ENCODE measurements at places on chromosomes 5 and 9.

- no peak for DNase-seq
Observed at GRCh38 chr9:99400184-99400731, 178.2 kb downstream of the SEC61B start.

DNA sequence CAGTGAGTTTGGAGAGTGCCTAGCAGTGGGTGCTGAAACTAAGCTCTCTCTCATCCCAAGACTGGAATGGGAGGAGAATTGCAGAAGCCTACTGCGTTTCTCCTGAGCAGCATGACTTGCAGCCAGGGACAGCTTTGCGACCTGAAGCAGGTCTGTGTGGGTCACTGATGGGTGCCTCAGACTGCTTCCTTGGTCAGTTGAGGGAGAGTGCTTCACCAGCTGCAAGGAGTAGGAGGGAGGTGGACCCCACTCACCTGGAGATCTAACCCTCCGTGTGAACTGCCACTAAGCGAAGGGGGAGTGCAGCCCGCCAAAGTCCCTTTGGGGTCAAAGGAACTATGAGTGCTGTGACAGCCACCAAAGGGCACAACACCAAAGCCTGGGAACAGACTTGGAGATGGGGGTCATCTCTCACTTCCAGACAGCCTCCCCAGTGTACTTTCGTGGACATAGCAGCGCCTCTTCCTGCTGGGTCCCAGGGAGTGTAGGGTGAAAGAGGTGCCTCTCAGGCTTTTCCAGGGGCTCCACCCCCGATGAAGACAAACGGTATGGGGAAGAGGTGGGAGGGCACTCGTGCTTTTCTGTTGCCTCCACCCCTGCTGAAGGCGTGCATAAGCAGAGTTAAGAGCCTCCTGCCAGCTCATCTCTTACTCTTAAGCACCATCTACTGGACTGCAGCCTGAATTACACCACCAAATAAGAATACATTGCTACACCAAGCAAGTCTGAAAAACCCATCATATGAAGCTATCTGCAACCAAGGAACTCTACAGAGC lies 34.3 kb upstream of the MACIR start:
- DNase-seq, result no peak

- no peak for DNase-seq
Observed at GRCh38 chr9:85973238-85973637, 32.3 kb downstream of the NAA35 start.

GRCh38 chr9:114434878-114435311 lies 47.1 kb upstream of the AKNA start:
- DNase-seq, result no peak

DNA sequence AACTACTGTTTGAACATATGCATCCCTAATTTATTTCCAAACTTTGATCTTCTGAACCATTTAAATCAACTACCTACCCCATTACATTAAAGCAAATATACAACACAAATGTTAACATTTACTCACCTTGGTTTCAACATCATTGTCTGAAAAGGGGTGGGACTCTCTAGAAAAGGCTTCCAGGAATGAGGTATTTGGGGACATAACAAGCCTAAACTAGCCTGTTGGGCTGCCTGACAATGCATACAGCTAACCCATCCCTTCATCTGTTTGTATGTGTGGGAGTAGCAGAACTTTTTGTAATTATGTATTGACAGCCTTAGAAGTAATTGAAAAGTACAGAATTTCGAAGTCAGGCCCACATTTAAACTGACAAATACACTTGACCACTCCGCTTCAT lies 2225.9 kb upstream of the C9orf72 start:
- no peak for DNase-seq

DNA sequence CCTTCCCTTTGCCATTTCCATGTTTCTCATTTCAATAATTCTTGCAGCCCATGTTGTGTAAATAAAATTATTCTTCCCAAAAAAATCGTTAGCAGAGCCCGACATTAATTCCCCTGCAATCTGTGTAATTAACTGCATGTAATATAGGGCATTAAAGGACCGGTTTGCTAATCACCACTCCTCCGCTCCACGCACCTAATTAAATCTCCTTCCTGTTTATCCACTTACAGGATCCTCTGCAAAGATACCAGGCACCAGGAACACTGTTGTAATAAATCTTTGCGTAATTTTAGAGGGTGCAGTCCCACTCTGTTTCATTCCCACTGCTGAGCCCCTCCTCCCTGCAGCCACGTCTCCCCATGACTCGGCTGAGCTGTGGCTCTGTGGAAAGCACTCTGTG lies 105.0 kb upstream of the PPP1R26 start:
- DNase-seq, result no peak

DNA sequence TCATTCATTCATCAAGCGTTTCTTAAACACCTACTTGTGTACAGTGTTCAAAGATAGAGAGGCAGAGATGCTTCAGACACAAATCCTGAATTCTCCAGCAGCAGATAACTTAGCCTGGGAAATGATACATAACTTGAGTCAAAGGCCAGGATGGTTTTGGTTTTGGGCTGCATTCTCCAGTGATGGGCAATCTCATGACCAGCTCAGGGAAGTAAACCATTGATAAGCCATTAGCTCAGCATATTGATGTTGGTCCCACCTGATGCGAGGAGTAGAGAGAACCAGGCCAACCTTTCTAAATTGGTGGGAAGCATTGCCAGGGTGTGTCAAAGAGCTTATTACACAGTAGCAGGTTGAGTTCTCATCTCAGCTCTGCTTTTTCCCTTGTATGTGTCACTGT lies 53.0 kb downstream of the SH3RF2 start:
- DNase-seq, result no peak

- no peak for DNase-seq
Observed at GRCh38 chr9:129362287-129363000, 184.4 kb upstream of the IER5L start.

DNA sequence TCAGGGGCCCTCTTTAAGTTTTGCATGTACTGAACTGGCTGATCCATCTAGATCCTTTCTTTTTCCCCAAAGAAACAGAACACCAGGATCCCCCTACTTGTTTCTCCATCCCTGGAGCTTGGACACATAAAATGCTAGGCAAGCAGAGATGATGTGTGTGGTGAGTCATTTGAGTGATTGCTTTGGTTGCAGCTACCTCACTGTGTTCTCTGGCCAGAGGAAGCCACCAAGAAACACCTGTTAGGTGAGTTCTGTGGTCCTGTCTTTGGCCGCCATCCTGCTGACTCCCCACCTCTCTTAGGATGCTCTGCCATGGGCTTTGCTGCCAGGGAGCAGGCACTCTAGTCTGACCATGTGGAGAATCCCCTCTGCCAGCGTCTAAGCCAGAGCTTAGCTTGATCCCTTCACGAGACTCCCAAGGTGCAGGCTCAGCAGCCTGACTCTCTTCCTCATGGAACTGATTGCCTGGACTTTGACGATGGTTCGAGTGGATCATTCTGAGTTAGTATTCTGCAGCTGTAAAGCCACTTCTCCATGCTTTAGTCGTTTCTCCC lies 27.3 kb upstream of the DENND1A start:
- no peak for DNase-seq

GRCh38 chr9:82532504-82533180 lies 530.3 kb downstream of the RASEF start:
- DNase-seq, result no peak

DNA sequence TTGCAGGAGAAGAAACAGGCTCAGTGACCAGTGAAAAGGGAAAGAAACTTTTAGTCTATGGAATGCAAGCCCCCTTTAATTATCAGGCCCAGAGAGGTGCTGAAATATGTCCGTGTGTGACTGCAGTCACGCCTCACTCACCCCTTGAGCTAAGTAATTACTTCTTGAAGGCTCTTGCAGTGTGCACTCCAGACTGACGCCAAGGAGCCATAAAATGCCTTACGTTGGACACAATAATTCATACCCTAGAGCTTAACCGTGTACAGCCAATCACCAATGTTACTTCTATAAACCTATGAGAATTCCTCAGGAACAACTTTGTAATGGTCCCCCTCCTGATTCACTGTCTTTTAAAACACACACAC lies 242.2 kb downstream of the SYK start:
- DNase-seq, result no peak

GRCh38 chr5:142324136-142324870 lies 518 bp downstream of the SPRY4 start:
- no peak for DNase-seq

DNA sequence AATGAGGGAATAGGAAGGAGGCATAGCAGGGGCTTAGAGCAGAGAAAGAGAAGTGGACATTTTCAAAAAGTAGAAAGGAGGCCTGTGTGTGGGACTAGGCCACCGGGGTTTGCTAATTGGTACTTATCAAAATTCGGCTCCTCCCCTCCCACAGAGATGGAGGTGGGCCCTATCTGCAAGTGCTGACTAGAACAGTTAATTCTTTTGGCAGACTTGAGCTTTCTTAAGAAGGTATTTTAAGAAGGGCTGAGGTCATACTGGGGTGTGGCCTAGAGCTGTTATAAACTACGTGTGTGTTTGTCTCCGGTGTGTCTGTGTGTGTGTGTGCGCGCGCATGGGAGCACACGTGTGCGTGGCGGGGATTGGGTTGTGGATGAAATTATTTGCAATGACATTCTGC lies 1086.5 kb downstream of the EFNA5 start:
- DNase-seq, result no peak

Data from stimulated activated effector memory CD8-positive, alpha-beta T cell treated with anti-CD3 and anti-CD28 coated beads, Interleukin-12 subunit alpha, Interleukin-12 subunit beta, amount 100 ng/mL, for 72 hours (primary cell).